Activated T-cell treated with anti-CD3 and anti-CD28 coated beads, Interleukin-2, amount 50 U/mL, for 72 hours (primary cell): ENCODE measurements at places on chromosomes 16 and 17. TPM values are rescaled to one million over a fixed set of nuclear protein-coding genes. Genes with fewer than 3 reads are reported as not detected.

The CARD14 gene
- 0.39 TPM for total RNA-seq

The HSD11B2 gene
- total RNA-seq, result 0.53 TPM

The KRTAP2-3 gene
- total RNA-seq, result not detected

The KIF18B gene
- total RNA-seq, result 48.1 TPM

The KRT24 gene
- not detected for total RNA-seq

The RPL13 gene
- total RNA-seq, result 3,274 TPM

The PRSS27 gene
- total RNA-seq, result 8.8 TPM

The GPR142 gene
- not detected for total RNA-seq

The SDR42E1 gene
- 13.0 TPM for total RNA-seq

The VAT1L gene
- not detected for total RNA-seq

The HSD17B1 gene
- total RNA-seq, result 1.8 TPM

The KCNJ12 gene
- total RNA-seq, result not detected

The ITGAD gene
- 0.14 TPM for total RNA-seq

The TMEM235 gene
- not detected for total RNA-seq

The SYNGR3 gene
- total RNA-seq, result 50.9 TPM

The TLCD3B gene
- total RNA-seq, result 4.5 TPM

The RRN3 gene
- total RNA-seq, result 39.5 TPM

The SCARF1 gene
- 2.5 TPM for total RNA-seq

The ADCY7 gene
- 97.1 TPM for total RNA-seq

The PSMB3 gene
- 190 TPM for total RNA-seq

The KRTAP3-2 gene
- not detected for total RNA-seq

The SETD6 gene
- total RNA-seq, result 9.1 TPM

The PLXDC1 gene
- total RNA-seq, result 3.0 TPM

The TBC1D3D gene
- 16.9 TPM for total RNA-seq

The IL17C gene
- total RNA-seq, result not detected

The CCDC200 gene
- total RNA-seq, result not detected

The PIRT gene
- not detected for total RNA-seq

The SHISA6 gene
- total RNA-seq, result not detected

The TMIGD1 gene
- total RNA-seq, result not detected

The RPS15A gene
- 3,046 TPM for total RNA-seq

The ACE gene
- total RNA-seq, result 2.5 TPM

The VTN gene
- 0.19 TPM for total RNA-seq

The TGFB1I1 gene
- total RNA-seq, result 1.3 TPM

The ATP2A1 gene
- 8.4 TPM for total RNA-seq

The CLEC18C gene
- total RNA-seq, result 0.35 TPM

The SLC5A2 gene
- not detected for total RNA-seq

The TBC1D3 gene
- total RNA-seq, result not detected

The DLX4 gene
- 1.9 TPM for total RNA-seq
